ENCODE measurements at places on chromosomes 11 and 22. TPM values are rescaled to one million over a fixed set of nuclear protein-coding genes. Genes with fewer than 3 reads are reported as not detected.

The LDHAL6A gene
- polyA plus RNA-seq = not detected

The SELENOM gene
- polyA plus RNA-seq = 96.1 TPM

The CD3D gene
- polyA plus RNA-seq = not detected

The MGAT3 gene
- polyA plus RNA-seq = 19.3 TPM

DNA sequence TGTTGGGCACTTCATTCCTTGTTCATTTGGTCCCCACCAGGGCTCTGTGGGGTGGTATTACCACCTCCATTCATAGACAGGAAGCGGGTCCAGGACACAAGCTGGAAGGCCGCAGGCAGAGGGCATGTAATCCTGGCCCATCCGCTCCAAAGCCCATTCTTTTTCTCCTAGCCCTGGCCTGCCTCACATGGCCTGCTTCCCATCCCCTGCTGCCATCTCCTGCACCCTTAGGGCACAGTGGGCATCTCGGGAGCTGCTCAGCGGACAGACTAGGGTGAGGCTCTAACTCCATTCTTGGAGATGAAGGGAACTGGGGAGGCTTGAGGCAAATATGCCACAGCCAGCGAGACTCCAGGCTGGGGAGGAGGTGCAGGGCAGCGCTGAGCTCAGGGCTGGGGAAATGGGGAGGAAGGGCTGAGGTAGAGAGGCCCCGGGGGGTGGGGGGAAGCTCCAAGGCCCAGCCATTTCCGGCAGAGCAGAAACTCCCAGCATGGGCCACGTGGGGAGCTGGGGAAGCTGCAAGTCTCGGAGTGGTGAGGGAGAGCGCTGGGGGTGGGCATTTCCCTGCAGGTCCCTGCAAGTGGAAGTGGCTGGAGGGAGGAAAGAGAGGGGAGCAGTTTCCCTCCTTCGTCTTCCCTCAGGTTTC lies 14.3 kb upstream of the BCL9L start:
- peak; percentile 51 for DNase-seq

GRCh38 chr11:108333403-108333899 lies 110.6 kb downstream of the ATM start:
- DNase-seq = no peak

DNA sequence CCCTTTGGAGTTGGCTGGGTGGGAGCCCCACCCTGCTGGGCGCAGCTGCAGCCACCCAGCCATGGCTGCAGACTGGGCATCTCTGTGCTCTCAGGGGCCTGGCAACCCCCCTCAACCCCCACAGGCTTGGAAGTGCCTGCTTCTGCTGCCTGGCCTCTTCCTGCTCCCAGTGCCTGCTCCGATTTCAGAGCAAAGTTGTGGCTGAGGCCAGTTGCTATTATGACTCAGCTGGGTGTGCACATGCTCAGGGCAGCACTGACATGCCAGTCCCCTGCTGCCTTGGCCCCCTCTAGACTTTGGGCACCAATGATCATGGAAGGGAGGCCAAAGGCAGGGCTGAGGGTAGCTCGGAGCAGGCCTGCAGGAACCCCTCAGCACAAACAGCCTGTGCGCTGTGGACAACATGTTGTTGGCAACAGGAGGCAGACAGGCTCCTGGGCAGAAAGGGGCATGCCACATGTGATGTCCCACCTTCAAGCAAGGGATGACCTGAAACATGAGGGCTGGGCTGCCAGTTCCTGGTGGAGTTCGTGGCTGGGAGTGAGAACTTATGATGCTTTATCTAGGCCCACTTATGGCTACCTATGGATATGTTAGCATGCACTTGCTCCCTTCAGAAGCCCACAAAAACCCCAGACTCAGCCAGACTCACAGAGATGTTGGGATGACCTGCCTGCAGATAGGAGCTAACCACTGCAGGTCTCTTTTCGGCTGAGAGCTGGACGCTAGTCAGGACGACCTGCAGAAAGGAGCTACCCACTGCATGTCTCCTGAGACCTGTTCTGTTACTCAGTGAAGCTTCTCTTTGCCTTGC lies 96.4 kb upstream of the AMOTL1 start:
- no peak for DNase-seq

DNA sequence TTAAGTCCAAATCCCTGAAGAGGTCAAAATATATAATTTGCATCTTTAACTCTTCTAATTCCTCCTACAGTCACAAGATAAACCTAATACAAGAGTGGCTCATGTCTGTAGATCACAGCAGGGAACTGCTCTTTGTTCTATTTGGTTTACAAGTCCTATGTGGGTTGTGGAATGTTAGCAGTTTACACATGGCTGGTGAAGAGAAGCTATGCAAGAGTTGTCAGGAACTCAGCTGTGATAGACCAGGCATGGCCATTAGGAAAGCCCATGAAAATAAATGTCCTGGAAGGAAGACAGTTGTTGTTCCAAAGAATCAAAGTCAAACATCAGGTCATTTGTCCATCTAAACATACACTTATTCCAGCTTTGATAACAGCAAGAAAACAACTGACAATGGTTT lies 312.4 kb upstream of the PITPNB start:
- DNase-seq = no peak

DNA sequence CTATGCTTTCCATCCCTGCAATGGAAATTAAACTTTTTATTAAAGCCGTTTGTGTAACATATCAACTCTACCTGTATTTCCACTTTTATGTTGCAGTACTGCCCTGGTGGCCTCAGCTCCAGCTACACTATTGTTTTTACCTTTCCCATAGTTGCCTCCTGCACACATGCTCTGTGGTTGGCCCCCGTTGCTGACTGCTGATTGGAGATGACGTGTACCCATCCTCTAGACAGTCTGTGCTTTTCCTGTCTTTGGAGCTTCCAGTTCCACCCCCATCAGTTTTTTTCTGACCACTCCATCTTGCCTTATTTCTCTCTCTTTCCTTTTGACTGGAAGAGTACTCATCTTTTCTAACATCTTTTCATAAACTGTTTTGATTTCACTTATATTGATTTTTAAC lies 123.8 kb downstream of the TEAD1 start:
- DNase-seq = no peak

DNA sequence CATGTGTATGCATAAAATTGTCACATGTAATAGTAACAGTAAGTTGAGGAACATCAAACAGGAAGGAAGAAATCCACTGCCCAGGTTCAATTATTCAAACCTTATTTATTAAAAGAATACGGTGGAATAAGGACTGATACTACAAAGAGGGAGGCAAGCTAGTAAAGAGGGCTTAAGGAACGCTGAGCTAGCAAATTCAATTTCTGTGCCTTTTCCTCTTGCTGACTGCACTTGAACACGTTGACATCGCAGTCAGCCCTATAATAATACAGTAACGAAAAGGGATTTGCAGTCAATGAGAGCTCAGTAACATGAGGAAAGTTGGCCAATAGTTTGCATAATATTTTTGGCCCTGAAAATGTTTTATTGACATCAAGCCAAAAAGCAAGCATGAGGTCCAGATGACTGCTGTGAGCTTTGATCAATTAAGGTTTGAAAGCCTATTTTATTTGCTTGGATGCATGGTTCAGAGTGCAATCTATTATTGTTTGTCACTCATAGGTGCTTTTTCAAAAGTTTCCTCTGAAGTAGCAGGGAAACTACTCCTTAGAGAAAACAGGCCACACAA lies 861.8 kb downstream of the LRRC4C start:
- DNase-seq = peak; percentile 61

DNA sequence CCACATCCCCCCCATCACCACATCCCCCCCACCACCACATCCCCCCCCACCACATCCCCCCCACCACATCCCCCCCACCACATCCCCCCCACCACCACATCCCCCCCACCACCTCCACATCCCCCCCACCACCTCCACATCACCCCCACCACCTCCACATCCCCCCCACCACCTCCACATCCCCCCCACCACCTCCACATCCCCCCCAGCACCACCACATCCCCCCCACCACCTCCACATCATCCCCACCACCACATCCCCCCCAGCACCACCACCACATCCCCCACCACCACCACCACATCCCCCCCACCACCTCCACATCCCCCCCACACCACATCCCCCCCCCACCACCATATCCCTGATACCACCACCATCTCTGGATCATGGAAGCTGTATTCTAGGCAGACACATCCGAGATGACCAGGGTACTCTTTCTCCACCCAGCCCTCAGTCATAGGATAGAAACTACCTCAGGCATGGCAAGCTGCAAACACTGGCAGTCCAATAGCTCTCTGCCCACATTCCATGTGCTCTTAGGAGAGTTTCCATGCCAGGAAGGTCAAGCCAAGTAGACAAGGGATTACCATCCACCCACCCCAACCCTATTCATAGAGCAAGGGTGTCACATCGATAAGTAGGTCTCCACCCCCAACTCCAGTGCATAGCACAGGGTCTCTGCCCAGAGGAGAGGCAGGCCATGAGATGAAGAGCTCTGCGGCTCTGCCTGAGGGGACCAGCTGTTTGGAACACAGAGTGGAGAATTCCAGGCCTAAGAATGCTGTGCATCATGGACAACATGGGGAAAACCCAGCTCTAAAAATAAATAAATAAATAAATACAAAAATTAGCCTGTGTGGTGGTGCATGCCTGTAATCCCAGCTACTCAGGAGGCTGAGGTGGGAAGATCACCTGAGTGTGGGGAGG lies 33.0 kb upstream of the TEAD1 start:
- DNase-seq = peak; percentile 8

- no peak for DNase-seq
Observed at GRCh38 chr22:41862160-41862529, 29.2 kb downstream of the SREBF2 start.

DNA sequence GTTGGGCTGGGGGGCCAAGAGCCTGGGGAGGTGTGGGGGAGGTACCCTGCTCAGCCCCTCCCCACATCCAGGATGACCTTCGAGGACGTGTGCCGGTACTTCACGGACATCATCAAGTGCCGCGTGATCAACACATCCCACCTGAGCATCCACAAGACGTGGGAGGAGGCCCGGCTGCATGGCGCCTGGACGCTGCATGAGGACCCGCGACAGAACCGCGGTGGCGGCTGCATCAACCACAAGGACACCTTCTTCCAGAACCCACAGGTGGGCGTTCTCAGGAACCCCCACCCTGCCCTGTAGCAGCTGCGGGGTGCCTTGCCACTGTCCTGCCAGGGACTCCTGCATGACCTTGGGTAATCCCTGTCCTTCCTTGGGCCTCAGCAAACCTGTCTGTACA lies 10.0 kb upstream of the MYO7A start:
- no peak for DNase-seq

DNA sequence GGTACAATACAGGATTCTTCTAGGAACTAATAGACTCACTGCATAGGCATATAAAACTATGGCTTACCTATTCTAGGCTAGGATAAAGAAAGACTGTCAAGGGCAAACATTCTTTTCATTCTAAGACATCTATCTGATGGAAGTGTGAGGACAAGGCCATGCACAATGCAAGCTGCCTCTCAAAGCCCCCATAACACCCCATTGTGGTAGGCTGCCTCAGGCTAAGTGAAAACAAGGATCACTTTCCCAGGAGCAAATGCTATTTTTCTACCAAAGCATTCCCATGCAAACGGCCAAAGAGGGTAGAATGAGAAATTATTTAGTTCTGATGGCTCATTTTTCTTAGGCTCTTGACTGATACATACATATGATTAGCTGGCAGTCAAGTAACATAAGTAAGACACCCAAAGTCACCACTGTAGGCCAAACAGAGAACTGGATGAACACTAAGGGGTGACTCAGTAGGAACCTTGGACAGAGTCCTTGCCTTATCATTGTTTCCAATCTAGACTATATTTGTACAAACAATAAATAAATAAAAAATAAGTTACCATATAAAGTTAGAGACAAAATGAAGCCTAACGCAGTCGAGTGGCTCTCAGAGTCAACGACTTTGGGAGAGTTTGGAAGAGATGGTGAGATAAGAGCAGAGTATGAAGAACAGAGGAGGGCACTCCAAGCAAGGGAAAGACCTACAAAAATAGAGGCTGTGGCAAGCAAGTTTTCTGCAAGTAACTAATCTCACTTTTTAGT lies 303.6 kb downstream of the SBF2 start:
- no peak for DNase-seq

DNA sequence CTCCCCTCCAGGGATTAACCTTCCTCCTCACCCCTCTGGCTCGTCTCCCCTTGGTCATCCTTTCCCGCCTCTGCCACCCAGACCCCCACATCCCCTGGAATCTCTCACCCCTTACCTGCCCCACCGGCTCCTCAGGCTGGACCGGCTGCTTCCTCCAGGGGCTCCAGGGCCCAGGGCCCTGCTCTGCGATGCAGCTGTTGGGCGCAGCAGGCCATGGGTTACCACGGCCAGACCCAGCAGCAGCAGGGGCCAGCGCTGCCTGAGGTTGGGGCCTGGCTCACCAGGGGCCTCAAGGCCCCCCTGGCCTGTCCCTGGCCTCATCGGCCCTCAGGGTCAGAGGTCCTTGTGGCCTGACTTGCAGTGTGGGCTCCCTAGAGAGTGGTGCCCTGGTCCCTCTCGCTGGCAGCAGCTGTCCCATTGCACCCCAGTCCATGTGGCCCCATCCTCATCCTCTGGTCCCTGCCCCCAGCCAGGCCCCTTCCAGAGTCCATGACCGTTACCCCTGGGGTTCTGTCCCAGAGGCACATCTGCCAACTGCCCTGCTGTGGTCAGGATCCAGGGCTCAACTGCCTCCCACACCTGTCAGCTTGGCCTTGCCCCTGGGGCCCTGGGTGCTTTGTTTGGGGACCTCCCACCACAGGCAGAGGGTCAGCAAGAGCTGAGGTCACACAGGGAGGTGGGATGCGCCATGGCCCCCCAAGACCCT lies at the start of gene IGLL1:
Gene IGLL1 (minus strand): TSS at position 421 of the 706 bp plus-strand sequence. CDS start 100 bp downstream, at position 321.
- DNase-seq = no peak

GRCh38 chr11:92569726-92570125 lies 345.1 kb downstream of the FAT3 start:
- peak; percentile 68 for DNase-seq

DNA sequence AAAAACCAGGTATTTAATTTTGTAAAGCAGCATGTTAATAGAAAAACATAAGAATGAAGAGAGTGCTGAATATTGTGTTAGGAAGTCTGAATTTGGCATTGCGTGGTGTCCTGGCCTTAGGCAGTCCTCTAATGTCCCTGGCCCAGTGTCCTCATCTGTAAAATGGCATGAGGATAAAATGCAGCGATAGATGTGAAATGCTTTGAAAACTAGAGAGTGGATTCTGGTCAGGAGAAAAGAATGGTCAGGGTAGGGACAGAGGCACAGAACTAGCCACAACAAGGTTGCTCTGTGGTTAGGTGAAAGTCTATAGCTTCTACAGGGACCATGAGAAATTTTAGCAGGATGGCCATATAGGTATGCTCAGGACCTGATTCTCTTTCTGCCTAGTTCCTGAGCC lies 18.9 kb downstream of the RNF185 start:
- DNase-seq = no peak

DNA sequence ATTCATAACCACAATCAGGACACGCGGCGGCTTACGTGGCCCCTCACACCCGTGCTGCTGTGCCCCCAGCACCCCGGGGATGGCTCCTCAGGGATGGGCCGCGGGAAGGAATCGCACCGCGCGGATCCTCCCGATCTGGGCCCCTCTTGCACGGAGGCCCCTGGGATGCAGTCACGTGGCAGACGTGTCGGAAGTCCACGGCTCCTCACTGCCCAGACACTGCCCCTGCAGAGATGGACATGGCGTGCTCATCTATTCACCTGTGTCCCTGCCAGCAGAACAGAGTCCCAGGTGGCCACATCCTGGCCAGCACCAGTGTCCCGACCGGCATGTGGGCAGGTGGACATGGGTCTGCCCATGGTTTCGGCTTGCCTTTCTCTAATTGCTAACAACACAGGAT lies 12.8 kb downstream of the MOB2 start:
- DNase-seq = no peak

GRCh38 chr11:124865902-124866851 lies 945 bp downstream of the ROBO3 start:
- DNase-seq = peak; percentile 71

GRCh38 chr22:38839686-38840085 lies 4.1 kb downstream of the NPTXR start:
- peak; percentile 65 for DNase-seq

- no peak for DNase-seq
Observed at GRCh38 chr11:77113382-77114088, 10.9 kb downstream of the OMP start.

GRCh38 chr22:23385678-23386631 lies 194.1 kb downstream of the IGLL1 start:
- peak; percentile 92 for DNase-seq

Data from brain (organoid and tissue), 16 donors.